Activated naive CD8-positive, alpha-beta T cell treated with anti-CD3 and anti-CD28 coated beads, Interleukin-2, amount 10 ng/mL, durations not matched to agents 7 days and 5 days (primary cell): ENCODE measurements at places on chromosomes 7 and 10. TPM values are rescaled to one million over a fixed set of nuclear protein-coding genes. Genes with fewer than 3 reads are reported as not detected.

DNA sequence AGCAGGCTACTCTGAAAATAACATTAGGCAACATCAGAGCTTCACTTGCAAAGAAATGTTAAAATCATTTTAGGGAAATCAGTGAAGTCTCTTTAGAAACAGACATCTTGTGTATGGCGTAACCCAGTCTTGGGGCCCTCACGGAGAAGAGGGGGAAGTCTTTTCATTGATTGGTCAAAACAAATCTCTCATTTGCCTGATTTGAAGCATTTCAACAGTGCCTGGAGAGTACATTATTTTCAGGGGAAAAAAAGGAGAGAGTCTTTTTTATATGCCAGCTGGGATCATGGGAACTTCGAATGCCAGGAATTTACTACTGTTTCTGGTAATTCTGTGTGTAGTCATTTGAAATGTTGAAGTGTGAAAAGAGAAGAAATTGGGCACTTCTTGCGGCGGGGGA lies 471.4 kb downstream of the PLXDC2 start:
- no peak overlapping the region for H3K27ac ChIP-seq
- H3K4me3 ChIP-seq = no peak overlapping the region
- H3K4me1 ChIP-seq = no peaks in the 10 kb centered on the region
- no peak for DNase-seq
- H3K36me3 ChIP-seq = no peaks in the 10 kb centered on the region

- H3K4me1 ChIP-seq = peaks cover 28% of the 10 kb centered on the region
- peak overlapping the region; percentile 9 for H3K4me3 ChIP-seq
- H3K27me3 ChIP-seq = no peaks in the 10 kb centered on the region
- H3K27ac ChIP-seq = no peak overlapping the region
Measured at GRCh38 chr7:111558991-111559390, 3.3 kb downstream of the IMMP2L start.

DNA sequence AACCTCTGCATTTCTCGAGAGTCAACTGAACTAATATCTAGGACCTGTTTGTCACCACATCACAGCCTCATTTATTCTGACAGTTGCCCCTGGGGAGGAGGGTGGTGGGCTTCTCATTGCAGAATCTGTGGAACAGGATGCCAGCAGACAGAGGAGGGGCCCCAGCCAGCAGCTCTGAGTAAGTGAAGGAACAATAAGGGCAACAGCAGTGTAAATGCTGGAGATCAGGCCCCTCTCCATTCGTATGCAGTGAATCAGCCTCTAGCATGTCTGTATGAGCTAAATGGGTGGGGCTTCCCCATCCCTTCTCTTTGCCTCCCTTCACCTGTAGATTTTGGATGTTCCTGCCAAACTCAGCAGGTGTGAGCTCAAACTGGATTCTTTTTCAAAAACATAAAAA lies 7.7 kb upstream of the CPVL start:
- no peak overlapping the region for H3K27ac ChIP-seq
- no peaks in the 10 kb centered on the region for H3K36me3 ChIP-seq
- H3K4me1 ChIP-seq = peaks cover 7% of the 10 kb centered on the region
- no peaks in the 10 kb centered on the region for H3K27me3 ChIP-seq
- H3K4me3 ChIP-seq = no peak overlapping the region

DNA sequence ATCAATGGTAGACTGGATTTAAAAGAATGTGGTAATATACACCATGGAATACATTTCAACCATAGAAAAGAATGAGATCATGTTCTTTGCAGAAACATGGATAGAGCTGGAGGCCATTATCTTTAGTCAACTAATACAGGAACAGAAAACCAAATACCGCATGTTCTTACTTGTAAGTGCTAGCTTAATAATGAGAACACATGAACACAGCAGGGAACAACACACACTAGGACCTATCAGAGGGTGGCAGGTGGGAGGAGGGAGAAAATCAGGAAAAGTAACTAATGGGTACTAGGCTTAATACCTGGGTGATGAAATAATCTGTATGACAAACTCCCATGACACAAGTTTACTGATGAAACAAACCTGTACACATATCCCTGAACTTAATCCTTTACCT lies 1435.2 kb downstream of the REEP3 start:
- H3K4me3 ChIP-seq = no peak overlapping the region
- no peaks in the 10 kb centered on the region for H3K27me3 ChIP-seq
- H3K36me3 ChIP-seq = no peaks in the 10 kb centered on the region
- H3K4me1 ChIP-seq = no peaks in the 10 kb centered on the region

GRCh38 chr7:136912339-136912738 lies 43.9 kb downstream of the CHRM2 start:
- H3K27ac ChIP-seq = no peak overlapping the region
- H3K4me3 ChIP-seq = no peak overlapping the region
- no peaks in the 10 kb centered on the region for H3K27me3 ChIP-seq
- no peak for DNase-seq
- H3K4me1 ChIP-seq = no peaks in the 10 kb centered on the region

GRCh38 chr10:13882119-13882711 lies 295.4 kb downstream of the PRPF18 start:
- H3K4me3 ChIP-seq = no peak overlapping the region
- peaks cover 1% of the 10 kb centered on the region for H3K4me1 ChIP-seq
- H3K27me3 ChIP-seq = peaks cover 9% of the 10 kb centered on the region
- no peak for DNase-seq
- no peaks in the 10 kb centered on the region for H3K36me3 ChIP-seq
- no peak overlapping the region for H3K27ac ChIP-seq

DNA sequence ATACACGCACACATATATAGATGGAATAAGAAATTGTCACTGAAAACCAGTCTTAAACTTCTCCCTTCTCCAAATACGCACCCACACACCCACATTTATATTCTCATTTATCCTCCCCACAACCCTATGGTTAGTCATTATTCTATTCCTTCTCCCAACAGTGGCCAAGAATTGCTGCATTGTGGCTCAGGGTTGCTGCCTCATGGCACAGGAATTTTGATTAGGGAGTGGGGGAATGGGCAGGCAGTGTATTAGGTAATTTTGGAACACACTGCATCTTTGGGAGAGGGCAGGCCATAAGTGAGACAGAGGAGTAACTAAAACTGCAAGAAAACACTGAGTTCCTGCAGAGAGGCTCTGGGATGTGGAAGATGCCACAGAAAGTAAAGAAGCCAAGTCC lies 35.7 kb downstream of the NAPEPLD start:
- no peak overlapping the region for H3K27ac ChIP-seq
- no peak for DNase-seq
- peaks cover 13% of the 10 kb centered on the region for H3K4me1 ChIP-seq
- no peaks in the 10 kb centered on the region for H3K27me3 ChIP-seq

GRCh38 chr10:95560278-95561176 lies 644 bp downstream of the SORBS1 start:
- no peaks in the 10 kb centered on the region for H3K36me3 ChIP-seq
- peak; percentile 54 for DNase-seq
- peaks cover 34% of the 10 kb centered on the region for H3K27me3 ChIP-seq
- H3K4me3 ChIP-seq = peak overlapping the region; percentile 90
- H3K27ac ChIP-seq = peak overlapping the region; percentile 79

DNA sequence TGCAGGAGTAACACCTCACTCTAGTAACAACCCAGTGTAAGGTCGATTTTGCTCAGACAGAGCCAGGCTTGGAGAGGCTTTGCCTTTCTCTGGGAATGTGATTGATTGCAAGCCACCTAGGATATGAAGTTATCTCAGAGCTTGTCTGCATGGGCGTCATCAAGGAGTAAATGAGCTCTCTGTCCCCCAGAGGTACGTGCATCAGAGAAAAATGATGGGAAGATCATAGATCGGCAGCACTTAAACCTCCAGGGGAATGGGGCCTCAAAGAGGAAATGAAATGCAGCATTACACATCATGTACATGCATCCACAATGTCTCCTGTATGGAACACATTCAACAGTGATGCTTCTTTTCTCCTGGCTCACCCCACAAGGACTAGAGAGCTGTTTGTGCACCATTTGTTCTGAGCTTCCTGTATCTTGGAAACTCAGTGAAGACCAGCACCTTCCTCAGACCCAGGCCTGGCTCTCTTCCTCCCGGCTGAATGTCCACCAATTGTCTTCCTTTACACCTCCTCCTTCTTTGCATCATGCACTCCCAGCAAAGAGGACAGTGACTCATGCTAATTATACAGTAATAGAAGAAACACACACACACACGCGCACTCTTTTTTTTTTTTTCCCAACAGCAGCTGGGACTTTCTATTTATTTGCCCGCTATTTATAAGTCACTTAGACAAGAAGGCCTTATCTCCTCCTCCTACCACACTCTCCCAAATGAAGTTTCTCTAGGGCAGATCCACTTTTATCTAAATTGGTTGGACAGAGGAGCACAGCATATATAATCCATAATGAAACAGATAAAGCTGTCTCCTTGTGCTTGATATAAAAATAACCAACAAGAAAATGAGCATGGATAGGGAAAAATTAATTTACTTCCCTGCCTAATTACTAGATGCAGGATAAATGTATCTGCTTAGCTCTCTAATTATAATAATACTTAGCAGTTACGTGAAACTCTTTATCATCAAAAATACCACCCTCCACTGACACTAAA lies 990.7 kb downstream of the CCSER2 start:
- DNase-seq = no peak
- no peak overlapping the region for H3K4me3 ChIP-seq
- H3K27ac ChIP-seq = no peak overlapping the region
- no peaks in the 10 kb centered on the region for H3K36me3 ChIP-seq

DNA sequence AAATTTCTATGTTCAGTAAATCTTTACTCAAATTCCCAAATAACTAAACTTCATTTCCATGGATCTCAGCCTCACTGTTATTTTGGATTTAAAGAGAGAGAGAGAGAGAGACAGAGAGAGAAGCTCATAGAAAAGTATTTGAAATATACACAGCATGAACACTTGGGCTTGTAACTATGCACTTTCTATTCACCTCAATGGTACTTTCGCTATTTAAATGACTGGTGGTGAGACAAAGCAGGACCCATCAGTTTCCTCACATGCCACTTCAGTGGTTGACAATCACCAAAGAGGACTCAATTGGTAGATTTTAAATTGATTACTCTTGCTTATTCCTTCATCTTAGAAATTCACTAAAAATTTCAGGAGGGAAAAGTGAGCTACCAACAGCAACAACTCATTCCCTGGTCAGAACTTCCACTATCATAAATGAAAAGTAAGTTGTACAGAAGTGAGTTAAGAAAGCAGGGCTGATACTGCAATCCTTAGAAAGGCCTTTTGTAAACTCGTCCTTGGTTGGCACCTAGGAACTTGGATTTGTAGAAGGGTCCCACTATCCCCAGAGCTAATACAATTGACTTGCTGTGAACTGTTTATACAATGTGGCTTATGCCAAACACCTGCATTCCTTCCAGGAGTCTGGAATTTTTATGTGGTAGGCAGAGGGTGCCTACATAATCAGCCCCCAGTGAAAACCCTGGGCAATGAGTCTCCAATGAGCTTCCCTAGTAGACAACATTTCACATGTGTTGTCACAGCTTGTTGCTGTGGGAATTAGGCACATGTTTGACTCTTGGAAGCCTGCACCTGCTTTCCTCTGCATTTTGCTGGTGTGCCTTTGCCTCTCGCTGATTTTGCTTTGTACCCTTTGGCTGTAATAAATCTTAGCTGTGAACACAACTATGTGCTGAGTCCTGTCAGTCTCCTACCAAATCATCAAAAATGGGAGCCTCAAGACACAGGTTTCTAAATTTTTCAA lies 10.8 kb downstream of the ERLIN1 start:
- H3K36me3 ChIP-seq = peaks cover 52% of the 10 kb centered on the region
- no peaks in the 10 kb centered on the region for H3K27me3 ChIP-seq
- no peak for DNase-seq
- H3K4me1 ChIP-seq = peaks cover 24% of the 10 kb centered on the region

DNA sequence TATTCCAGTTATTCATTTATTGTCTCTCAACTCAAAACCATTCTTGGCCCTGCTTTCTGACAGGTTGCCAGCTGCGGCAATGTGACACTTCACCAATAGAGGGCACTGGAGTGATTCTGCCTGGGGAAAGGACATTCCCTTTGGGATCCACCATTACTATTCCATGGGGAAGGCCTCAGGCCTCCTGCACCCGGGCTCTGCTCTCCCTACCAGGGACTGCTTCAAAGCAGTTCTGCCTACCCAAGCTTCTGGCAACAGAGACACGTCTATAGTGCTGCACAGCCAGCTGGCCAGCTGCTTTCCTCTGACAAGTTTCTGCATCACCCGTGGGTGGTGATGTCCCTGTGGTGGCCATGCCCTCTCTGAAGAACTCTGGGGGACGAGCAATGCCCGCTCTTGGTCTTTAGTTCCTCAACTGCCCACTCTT lies 163.8 kb downstream of the ELMO1 start:
- H3K4me3 ChIP-seq = no peak overlapping the region
- peaks cover 14% of the 10 kb centered on the region for H3K36me3 ChIP-seq
- DNase-seq = peak; percentile 41

GRCh38 chr7:26103596-26103995 lies 48.4 kb upstream of the NFE2L3 start:
- DNase-seq = no peak
- H3K4me1 ChIP-seq = peaks cover 19% of the 10 kb centered on the region
- H3K27me3 ChIP-seq = no peaks in the 10 kb centered on the region
- H3K36me3 ChIP-seq = peaks cover 13% of the 10 kb centered on the region
- no peak overlapping the region for H3K4me3 ChIP-seq

GRCh38 chr7:94145602-94146001 lies 141.4 kb upstream of the BET1 start:
- H3K4me3 ChIP-seq = no peak overlapping the region
- H3K4me1 ChIP-seq = no peaks in the 10 kb centered on the region
- peaks cover 11% of the 10 kb centered on the region for H3K27me3 ChIP-seq
- no peak for DNase-seq
- no peak overlapping the region for H3K27ac ChIP-seq
- no peaks in the 10 kb centered on the region for H3K36me3 ChIP-seq

GRCh38 chr10:78787125-78787524 lies 281.6 kb upstream of the ZMIZ1 start:
- H3K27me3 ChIP-seq = peaks cover 24% of the 10 kb centered on the region
- H3K4me1 ChIP-seq = no peaks in the 10 kb centered on the region
- no peaks in the 10 kb centered on the region for H3K36me3 ChIP-seq
- no peak for DNase-seq
- H3K27ac ChIP-seq = no peak overlapping the region

DNA sequence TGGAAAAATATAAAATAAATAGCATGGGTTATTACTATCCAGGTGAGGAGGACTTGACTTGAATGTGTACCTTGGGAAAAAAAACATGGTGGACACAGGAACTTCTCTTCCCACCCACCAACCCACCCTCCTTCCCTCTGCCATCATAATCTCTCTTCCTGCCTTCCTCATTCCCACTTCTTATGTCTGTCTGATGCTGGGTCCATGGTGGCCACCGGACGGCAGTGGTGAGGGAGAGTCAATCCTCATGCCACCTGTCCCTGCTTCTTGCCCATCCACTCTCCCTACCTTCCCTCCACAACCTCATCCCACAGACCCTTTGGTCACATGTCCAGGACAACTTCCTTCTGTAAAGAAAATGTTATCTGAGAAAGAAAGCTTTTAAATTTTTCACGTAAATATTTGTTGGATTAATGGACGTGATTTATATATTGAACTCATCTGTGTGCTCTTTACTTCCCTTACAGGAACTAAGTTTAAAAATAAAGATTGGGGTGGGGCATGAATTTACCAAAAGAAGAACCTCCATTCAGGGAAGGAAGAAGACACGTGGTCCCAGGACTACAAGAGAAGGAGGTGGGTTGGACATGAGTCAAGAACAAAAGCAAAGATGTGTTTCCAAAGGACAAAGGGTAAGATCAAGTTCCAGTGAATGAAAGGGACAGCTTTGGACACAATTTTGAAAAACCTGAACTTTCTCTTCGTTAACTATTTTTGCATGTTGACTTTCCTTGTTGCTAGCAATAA lies 104.5 kb downstream of the PIP4K2A start:
- DNase-seq = no peak
- H3K27me3 ChIP-seq = no peaks in the 10 kb centered on the region
- H3K4me3 ChIP-seq = peak overlapping the region; percentile 61
- peaks cover 48% of the 10 kb centered on the region for H3K36me3 ChIP-seq

The AGAP3 gene
- total RNA-seq = 32.7 TPM

The BEND7 gene
- not detected for total RNA-seq

The ZEB1 gene
- 42.6 TPM for total RNA-seq

The GSTO1 gene
- 97.7 TPM for total RNA-seq

The MGMT gene
- total RNA-seq = 24.0 TPM

The HTR5A gene
- total RNA-seq = not detected
